ENCODE measurements at places on chromosomes 1 and 21.

- no peak for DNase-seq
Observed at GRCh38 chr1:100718581-100718980, 961 bp upstream of the VCAM1 start.

- DNase-seq: peak; percentile 36
Observed at GRCh38 chr1:198359024-198359653, 181.3 kb downstream of the ATP6V1G3 start.

DNA sequence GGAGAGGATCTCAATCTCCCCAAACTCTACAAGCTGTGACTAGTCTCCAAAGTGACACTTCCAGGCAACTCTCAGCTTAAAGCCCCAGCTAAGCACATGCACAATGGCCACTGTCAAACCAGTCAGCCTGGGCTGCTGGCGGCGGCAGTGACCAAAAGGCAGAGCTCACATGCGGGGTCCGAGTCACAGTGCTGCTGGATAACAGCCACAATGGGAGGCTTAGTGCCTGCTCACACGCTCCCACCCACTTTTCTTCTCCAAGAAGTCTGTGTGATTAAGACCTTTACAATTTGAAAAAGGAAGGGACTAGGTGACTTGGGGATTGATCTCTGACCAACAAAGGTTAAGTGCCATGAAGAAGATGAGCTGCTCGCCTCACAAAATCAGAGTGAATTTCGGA is 16.8 kb downstream of the RIPK4 start:
- DNase-seq: peak; percentile 66

DNA sequence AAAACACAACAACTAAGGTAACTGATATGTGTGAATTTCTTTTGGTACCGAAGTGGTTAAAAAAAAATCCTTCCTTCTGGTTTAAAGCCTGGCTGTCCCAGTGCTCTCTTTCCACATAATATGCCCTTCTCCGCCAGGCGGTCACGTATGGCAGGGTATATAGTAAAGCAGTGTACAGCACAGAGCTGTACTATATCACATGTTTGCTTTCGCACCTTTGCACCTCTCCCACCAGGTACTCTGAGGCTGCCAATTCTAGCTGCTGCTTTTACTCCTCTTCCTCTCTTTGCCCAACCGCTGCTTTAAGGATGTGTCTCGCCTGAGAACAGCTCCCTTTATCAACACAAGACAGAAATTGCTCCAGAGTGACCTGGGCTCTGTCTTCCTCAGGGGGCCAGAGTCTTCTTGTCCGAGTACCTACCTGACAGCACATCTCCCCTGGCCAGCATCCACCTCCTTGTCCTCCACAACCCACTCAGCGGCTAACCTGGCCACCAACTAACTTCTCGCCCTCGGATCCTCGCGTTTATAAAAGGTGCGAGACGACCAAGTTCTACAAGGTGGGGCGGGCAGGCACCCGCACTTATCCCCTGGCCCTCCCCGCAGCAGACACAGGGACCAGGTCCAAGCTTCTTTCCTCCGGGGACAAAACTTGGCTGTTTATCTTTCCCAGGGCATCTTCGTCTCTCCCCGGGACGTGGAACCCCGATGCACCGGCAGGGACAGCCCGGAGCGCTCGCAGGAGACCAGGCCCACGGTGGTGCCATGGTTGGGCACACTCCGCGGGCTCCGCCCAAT is 1.6 kb downstream of the COLGALT2 start:
- DNase-seq: peak; percentile 28

GRCh38 chr1:207286786-207287468 is 34.6 kb upstream of the CD55 start:
- peak; percentile 28 for DNase-seq

DNA sequence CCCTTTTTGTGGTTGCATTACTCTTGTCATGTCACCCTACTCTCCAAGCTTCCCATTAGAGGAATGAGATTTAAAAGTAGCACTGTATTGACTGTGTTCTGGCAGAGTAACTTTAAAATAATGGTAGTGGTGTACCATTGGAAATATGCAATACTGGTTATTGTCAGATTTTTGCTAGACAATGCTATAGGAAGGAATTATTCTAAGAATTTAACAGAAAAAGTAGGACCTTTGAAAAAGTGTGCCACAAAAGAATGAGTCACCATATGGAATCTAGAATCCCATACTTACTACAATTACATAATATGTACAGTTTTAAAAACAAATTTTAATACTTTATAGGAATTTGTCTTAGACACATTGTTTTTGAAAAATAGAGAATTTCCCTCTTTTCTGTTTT is 13.8 kb downstream of the MIER1 start:
- DNase-seq: peak; percentile 68

- DNase-seq: no peak
Observed at GRCh38 chr1:22563671-22564602, 648 bp downstream of the EPHA8 start.

- no peak for DNase-seq
Observed at GRCh38 chr1:3768811-3769390, 3.6 kb upstream of the SMIM1 start.

DNA sequence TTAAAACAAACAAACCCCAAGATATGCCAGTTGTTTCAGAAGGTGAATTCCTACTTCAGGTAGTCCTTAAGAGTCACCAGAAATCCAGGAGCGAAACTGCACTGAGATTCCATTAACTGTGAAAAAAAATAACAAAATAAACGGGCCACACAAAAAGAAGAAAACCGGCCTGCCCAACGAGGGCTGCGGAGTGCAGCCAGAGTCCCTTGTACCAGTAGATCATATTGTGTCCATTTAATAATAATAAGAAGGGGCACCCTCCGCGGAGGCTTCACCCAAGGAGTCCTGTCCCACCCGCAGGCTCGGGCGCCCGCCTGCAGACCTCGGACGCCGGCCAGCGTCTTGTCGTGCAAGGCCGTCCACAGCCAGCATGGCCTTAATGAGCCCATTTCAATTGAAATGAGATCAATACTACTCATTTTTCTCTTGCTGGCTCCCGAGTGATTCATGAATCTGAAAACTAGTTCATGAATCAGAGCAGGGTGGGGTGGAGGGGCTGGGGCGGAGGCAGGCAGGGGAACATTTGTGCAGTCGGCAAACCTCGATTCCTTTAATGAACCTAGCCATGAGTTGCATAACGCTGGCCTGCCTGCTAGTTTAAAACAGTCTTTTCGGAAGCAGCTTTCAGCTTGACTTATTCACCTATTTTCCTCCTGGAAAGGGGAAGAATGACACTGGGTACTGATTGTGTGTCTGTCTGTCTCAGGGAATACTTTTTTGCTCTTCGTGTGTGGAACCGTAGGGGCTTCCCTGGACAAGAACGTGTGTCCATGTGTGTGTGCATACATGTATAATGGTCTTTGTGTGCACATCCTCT is 113.1 kb upstream of the IRF2BP2 start:
- peak; percentile 97 for DNase-seq

DNA sequence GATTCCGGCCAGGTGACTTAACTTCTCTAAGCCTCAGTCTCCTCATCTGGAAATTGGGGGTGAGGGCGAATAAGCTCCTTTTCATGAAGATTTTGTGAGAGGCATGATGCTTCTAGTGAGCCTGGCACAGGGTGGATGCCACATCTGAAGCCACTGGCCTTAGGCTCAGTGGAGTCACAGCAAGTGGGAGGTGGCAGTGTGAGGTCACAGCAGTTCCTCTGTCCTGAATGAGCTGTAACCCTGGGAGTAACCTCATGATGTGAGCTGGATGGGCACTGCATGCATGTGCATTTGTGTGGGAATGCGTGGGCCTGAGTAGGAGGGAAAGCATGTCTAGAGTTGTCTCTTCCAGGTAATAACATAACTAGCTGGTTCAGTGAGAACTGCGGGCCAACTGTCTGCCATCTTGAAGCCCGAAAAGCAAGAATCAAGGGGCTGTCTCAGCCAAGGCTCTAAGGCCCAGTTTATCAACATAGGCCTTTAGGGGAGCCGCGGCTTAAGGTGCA is 27.0 kb upstream of the HTR1D start:
- DNase-seq: no peak

DNA sequence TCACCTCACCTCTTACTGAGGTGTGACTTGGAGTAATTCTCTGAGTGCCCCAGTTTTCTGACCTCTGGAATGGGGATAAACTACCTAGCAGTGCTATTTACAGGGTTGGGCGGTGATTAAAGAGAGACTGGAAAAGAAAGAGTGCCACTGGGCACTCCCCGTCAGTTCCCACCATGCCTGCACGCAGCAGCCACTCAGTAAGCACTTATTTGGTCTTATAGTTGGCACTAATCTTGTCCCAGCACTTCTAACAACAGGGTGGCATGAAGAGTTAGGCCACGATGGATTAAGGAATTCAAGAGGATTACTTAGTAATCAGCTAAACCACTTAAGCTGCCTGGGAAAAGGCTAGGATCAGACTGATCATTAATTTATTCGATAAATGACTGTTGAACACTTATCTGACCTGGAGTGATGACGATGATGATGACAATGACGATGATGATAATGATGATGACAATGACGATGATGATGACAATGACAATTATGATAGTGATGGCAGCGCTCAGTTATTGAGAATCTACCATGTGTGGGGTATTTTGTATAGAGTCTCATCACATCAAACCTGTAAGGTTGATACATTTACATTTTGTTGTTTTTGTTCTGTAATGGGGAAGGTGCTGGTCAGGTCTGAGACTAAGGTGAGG is 5.4 kb downstream of the CITED4 start:
- no peak for DNase-seq

- peak; percentile 46 for DNase-seq
Observed at GRCh38 chr1:29121516-29121935, 2.2 kb downstream of the TMEM200B start.

DNA sequence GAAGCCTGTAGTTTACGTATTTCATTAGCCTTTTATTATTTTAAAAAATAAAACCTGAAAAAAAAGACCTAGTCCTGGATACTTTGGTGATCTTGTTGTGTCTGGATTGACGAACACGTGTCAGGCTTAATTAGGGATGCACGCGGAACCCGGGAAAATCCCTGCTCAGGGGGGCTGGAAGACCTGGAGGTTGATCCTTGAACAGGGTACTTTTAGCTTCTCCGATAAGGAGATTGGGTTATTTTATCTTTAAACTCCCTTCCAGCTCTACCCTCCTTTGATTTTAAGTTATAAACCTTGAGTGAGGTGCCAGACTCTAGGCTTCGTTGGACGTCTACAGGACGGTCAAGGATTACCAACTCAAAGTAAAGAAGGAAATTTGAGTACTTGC is 552 bp upstream of the ZNF691 start:
- no peak for DNase-seq

GRCh38 chr1:159030877-159031447 is 21.3 kb downstream of the IFI16 start:
- DNase-seq: peak; percentile 21

DNA sequence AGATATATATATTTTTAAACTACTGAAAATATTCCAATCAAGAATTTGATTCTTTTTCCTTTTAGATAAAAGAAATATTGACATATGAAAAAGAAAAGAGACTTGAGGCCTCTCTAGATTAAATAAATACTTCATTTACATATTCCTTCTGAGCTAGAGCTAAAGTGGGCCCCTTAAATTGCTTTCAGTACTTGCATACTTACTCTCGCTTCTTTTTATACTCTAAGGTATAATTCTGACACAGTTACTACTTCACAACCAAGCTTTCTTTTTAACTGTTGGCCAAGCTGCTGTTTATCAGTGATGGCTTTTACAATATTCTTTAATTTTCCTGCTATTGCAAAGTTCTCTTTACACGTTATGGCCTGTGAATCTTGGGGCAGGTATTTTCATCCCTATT is 24.6 kb downstream of the EXTL2 start:
- DNase-seq: no peak

GRCh38 chr1:203324105-203325025 is 19.0 kb downstream of the BTG2 start:
- peak; percentile 32 for DNase-seq

- peak; percentile 36 for DNase-seq
Observed at GRCh38 chr1:22500471-22500870, 48.8 kb downstream of the ZBTB40 start.

DNA sequence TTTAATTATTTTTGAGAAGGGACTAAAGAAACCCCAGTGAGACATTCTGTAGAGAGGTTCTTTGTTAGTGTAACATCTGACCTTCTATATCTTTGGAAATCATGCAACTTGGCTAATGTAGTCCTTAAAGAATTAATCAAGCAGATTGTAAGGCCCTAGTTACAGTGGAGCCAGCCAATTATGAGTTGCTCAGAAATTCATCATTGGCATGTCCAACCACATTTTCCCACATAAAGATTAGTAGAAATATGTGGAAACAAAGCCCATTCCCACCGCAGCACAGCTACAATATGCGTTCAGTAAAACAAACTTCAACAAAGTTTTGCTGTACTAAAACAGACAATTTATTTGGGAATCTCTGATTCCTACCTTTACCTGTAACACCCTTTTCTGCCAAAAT is 27.8 kb downstream of the WNT2B start:
- peak; percentile 53 for DNase-seq

- DNase-seq: no peak
Observed at GRCh38 chr21:33317145-33317544, 7.6 kb upstream of the IFNAR1 start.

DNA sequence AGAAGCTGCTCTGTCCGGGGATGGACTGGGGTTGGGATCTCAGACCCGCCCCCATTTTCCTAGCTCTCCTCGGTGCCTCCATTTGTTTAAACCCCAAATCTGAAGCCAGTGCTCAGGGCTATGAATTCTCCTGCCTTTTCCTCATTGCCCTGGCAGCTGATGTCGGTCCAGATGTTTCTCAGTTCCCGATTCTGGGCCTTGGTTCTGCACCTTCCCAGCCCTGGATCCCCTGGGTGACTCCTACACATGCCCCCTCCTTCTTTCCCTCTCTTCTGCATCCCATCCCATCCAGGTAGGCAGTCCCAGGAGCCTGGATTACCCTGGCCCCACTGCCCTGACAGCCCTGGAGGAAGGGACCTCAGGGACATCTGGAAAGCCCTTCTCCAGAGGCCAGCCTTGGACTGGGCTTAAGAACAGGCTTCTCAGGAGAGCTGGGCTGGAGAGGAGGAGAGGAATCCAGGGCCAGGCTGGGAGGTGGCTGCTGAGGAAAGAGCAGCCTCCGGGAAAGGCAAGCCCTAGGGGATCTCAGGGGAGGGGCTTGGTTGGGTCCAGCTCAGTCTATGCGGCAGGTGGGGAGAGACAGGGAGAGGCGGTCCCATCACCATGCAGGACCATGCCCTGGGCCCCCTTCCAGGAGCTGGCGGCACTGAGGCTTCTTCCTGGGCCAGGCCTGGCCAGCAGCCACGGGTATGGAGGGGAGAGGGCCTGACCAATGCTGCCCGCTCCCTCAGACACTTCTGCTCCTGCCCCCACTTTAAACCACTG is 6.8 kb upstream of the EPS8L3 start:
- no peak for DNase-seq

- DNase-seq: no peak
Observed at GRCh38 chr1:160115545-160116282, at the start of gene ATP1A2. Gene ATP1A2, plus strand, starts transcription at chr1:160115759. Its CDS starts 103 bp downstream, at chr1:160115862.

GRCh38 chr1:36369061-36369861 is 16.5 kb downstream of the STK40 start:
- peak; percentile 80 for DNase-seq

DNA sequence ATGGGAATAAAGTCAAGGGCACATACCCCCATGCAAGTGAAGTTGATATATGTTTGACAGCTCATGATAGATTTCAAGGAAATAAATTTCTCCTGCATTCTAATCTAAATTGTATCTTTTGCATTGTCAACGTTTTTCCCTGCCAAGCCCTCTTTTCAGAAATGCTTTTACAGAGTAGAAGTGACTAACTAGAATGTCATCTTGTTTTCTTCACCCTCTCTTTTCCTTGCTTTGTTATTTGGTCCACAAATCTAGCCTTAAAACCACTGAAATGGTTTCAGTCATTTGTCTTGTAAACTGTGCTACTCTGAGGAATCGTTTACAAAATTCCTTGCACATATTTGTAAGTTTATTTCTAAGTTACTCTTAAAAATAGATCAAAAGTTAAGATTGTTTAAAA is 600.8 kb upstream of the CXADR start:
- DNase-seq: peak; percentile 67

Measured in GM23248 (cell line).